ENCODE measurements at places on chromosomes 2 and 18.

DNA sequence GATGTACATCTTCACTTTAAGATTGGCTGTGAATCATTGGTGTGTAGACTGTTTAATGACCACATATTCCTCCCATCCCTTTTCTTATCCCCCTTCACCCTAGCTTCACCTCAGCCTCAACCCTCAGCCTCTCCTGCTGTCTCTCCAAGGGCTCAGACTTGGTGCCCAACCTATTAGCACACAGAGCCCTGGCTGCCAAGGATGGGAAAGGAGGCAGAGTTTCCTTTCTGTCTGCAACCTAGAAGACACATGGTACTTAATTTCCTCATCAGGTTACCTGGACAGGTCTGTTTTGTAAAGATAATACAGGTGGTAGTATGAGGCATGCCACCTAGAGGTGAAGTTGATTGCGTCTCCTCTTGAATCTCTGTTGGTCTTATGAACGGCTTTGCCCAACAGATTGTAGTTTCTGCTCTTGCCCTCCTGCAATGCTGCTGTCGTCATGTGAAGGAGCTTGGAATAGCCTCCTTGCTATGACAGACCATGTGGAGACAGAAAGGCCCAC lies 44.5 kb upstream of the RMND5A start:
- DNase-seq: no peak

DNA sequence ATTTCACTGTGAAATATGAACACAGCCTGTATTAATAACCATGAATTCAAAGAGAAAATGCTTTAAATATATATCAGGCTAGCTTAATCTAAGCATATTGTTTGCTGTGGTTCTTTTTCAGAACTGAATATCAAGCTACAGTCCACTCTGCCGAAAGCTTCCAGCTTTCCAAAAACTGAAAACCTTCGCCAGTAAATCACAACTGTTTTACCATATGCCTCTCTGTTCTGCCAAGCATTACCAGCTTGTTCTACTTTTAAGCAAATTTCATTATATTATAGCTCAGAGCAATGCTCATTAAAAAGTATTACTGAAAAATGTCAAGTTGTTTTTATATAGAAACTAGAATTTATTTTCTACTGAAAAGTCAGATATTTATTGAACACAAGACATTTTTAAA lies 277.4 kb downstream of the NRXN1 start:
- no peak for DNase-seq

DNA sequence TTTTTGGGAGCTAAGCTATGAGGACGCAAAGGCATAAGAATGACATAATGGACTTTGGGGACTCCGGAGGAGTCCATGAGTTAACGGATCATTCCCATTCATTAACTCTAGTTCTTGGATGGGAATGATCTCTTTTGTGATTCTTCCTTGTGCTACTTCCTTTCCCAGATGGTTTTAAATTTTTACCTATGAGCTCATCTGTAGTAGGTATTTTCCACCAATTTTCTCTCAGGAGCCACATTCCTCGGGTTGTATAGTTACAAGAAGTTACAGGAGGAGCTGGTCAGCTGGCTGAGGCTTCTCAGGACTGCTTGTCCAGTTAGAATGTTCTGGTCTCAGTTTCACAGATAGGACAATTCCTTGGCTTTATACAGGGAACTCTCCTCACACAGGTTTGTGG lies 42.9 kb upstream of the LPIN2 start:
- no peak for DNase-seq

GRCh38 chr2:215107216-215108056 lies 31.0 kb downstream of the ABCA12 start:
- no peak for DNase-seq

- no peak for DNase-seq
Observed at GRCh38 chr2:221549143-221549542, 23.0 kb downstream of the EPHA4 start.

- DNase-seq: no peak
Observed at GRCh38 chr18:46096651-46097300, 1.3 kb downstream of the ATP5F1A start.

GRCh38 chr18:11387880-11388279 lies 221.5 kb upstream of the SLC35G4 start:
- peak; percentile 66 for DNase-seq

DNA sequence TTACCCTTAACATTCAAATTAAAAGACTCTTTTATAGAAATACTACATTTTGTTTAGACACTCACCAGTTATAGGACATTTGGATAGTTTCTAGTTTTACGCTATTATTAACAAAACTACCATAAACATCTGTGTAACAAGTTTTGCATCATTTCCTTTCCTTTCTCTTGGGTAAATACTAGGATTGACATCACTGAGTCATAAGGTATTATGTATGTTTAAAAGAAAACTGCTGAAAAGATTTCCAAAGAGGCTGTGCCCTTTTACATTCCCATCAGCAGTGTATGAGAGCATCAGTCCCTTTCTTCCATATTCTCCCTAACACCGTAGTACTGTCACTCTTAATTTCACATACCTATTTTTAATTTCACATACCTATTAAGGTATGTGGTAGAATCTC lies 130.6 kb downstream of the USP34 start:
- no peak for DNase-seq

GRCh38 chr18:26575865-26576217 lies 27.5 kb upstream of the KCTD1 start:
- DNase-seq: no peak

GRCh38 chr2:181680055-181680936 lies at the start of gene NEUROD1:
Gene NEUROD1, minus strand, starts transcription at chr2:181680517. Its CDS starts 1,657 bp downstream, at chr2:181678860.
- DNase-seq: no peak

Data from MV-4-11 (cell line).